ENCODE measurements at places on chromosomes 12 and 14.
A peak's percentile ranks its signal among the peaks of the same experiment; 100 is the strongest.

DNA sequence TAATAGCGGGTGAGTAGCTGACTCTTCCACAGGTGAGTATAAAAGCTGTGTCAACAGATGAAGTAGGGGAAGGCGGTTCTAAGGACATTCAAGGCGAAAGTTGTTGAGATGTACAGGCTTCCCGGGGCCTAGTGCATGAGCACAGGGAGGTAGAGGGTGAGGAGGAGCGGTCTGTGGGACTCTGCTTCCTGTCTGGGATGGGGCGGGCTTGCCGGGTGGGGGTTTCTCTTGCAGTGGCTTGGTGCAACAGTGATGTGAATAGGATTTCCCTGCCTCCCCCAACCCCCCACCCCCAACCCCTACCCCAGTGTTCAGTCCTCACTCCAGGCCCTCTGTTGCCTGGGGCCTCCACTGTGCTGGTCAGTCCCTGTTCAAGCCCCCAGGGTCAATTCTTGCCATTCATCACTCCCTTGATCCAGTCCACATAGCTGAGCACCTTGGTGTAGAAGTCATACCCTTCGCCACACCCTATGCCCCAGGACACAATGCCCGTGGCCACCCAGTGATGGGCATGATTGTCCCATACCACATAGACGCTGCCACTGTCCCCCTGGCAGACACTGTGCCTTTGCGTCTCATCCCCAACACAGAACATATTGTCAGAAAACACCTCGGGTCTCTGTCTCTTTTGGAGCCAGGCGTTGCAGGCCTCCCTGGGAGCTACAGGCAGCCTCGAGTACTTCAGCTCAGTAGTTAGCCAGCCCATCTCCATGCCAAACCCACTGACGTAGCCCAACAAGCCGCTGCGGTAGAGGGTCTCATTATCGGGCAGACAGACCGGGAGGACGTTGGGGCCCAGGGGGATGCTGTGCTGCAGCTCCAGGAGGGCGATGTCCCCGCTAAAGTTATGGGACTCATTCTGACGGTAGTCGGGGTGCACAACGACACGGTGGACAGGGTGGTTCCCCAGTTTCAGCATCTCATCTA, 4.0 kb upstream of the C1R start:
- DNase-seq: no peak

DNA sequence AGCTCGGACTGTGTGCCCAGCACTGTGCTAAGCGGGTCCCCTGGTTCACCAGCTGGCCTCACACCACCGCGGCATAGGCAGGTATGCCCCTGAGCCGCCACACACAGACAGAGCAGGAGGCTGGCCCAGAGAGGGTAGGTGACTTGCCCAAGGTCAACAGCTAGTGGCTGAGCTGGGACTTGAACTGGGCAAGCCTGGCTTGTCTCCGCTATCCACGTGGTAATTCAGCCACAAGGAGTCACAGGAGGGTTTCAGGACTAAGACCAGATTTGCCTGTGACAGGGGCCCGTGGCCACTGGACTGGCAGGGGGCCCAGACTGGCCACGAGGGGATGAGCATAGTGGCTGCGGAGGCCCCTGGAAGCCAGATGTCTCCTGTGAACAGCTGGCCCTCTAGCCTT, 47.7 kb downstream of the NCOR2 start:
- no peak for DNase-seq

DNA sequence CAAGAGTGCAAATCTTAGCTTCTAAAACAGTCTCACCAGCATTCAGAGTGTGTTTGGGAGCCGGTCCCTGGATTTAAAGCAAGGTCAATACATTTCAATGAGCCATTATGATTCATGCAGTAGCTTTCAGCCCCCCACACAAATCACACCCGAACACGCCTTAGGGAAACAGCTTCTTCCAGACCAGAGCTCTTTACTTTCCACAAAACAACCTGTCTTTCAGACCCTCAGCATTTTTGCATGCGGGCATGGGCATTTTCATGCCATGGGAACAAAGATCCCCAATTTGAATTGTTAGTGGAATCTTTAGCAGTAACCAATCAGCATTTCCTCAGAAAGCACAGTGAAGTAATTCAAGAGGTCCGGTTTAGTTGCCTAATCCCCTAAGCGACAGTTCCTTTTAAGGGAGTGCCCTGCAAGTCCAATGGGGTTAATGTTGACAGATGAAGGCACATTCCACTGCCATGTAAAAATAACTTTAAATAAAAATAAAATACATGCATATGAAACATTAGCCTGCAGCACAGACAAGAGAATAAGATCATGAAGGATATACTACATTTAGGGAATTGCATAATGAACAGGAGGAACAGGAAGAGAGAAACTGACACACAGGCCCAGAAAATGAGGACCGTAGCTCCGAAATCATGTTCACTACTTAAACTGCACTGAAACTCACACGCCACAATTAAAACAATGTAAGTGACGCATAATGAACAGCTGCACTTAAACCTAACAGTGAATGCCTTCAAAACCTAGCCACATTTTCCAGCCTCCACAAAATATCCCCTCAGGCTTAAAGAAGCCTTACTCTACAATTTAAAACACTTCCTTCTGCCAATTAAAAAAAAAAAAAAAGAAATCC, 4.0 kb downstream of the VPS37B start:
- no peak for DNase-seq

GRCh38 chr14:20679907-20680306, 4.5 kb upstream of the RNASE4 start:
- DNase-seq: no peak

GRCh38 chr14:92898566-92899131, 24.3 kb upstream of the CHGA start:
- DNase-seq: no peak

- no peak for DNase-seq
These were observed 179.6 kb upstream of the NUDT4 start for GRCh38 chr12:93198086-93198485.

DNA sequence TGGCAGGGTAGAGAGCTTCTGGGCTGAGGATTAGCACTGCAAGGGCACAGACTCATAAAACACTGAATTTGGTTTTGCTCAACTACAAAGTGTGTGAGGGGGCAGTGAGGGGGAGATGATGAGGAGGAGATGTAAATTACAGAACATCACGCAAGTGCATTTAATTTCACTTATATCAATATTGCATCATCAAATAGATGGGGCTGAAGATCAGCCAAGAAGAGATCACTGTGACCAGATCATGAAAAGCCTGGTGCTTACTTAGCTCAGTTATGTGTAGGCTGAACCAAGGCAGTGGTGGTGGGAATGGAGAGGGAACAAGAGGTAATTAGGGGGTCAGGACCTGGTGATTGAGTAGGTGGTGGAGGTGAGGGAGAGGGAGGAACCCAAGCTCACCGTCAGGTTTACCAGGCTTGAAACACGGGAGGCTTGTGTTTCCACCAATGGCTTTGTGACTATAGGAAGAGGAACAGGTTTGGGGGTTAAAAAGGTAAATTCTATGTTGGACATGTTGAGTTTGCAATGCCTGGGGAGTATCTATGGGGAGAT, 11.3 kb downstream of the FOS start:
- DNase-seq: no peak

DNA sequence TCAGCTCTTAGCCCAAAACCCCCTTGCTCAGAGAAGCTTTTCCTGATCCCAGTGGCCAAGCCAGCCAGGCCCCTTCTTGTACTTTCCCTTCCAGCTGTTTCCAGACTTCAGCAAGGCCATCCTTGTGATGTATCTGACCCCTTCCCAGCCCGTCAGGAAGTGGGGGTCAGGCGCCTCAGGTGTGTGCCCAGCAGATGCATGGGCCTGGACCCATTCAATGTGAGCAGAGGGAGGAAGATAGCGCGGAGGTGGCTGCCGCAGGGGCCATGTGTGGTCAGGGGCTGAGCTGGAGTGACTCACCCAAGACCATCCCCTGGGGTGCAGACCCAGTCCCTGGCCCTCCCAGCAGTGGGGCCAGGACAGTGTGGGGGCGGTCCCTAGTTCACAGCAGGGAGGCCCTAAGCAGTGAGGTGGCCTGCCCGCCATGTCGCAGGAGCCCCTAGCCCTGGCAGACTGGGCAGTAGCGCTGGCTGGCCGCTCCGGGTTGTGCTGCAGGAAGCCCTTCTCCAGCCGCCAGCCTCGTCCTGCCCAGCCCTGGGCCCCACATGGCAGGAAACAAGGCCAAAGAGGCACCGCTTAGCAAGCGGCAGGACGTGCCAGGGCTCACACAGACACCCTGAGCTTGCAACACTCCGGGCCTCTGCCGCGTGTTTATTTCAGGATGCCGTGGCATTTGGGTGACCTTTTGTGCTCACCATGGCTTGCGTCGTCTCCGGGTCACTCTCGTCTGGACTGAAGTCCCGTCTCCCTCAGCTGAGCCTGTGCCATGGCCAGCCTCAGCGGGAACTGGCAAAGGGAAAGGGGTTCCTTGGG, 12.0 kb downstream of the ADSS1 start:
- DNase-seq: no peak

DNA sequence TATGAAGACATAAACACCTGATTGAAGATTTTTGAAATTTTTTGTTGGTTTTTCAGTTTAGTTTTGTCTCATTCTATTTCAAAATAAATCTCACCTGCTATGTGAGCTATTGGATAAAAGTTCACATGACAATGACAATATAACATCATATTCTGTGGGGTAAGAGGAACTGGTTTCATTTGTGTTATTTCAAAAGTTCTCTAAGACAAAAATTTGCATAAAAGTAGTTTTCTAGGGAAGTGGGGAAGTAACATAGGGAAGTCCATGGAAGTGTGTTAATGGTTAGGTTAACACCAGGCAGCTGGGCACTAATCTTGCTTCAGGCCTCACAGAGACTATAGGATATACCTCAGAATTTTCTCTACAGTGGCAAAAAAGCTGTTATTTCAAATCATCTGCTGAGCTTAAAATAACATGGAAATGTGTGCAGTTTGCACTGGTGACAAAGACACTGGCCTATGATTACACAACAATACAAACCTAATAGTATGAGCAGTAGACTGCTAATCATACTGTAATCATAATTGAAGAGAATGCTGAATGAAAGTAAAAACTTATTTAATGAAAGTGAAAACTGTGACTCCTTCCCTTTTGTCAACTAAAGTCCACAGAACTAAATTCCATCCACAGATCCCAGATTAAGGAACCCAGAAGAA, 710.6 kb upstream of the TMEM132C start:
- DNase-seq: no peak

DNA sequence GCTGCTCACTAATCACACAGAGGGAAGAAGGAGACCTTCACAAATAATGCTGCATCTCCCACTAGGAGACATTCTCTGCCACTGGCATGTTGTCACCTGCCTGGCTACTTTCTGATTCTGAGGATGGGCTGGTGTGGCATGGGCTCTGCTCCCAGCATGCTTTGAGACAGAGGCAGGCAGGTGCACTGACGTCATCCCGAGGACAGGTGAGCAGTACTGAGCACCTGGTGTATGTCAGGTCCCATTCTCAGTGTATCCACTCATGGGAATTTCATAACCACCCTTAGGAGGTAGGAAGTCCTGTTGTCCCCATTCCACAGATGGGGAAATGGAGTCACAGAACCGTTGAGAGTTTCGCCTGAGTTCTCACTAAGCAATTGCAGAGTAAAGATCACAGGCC, 597.9 kb downstream of the VRK1 start:
- DNase-seq: no peak

- DNase-seq: no peak
These were observed 98.8 kb upstream of the GSC start for GRCh38 chr14:94868772-94869072.

DNA sequence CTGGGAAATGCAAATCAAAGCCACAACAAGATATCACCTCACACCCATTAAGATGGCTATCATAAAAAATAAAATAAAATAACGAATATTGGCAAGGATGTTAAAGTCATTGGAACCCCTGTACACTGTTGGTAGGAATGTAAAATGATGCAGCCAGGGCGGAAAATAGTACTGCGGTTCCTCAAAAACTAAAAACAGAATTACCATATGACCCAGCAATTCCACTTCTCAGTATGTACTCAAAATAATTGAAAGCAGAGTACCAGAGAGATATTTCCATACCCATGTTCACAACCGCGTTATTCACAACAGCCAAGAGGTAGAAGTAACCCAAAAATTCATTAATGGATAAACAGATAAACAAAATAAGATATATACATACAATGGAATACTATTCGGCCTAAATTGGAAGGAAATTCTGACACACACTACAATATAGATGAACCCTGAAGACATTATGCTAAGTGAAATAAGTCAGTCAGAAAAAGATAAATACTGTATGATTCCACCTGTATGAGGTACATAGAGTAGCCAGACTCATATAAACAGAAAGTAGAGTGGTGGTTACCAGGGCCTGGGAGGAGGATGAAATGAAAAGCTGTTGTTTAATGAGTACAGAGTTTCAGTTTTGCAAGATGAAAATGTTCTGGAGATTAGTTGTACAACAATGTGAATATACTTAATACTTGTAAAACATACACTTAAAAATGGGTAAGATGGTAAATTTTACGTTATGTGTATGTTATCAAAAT, 84.6 kb downstream of the TXNDC16 start:
- DNase-seq: peak; percentile 44

DNA sequence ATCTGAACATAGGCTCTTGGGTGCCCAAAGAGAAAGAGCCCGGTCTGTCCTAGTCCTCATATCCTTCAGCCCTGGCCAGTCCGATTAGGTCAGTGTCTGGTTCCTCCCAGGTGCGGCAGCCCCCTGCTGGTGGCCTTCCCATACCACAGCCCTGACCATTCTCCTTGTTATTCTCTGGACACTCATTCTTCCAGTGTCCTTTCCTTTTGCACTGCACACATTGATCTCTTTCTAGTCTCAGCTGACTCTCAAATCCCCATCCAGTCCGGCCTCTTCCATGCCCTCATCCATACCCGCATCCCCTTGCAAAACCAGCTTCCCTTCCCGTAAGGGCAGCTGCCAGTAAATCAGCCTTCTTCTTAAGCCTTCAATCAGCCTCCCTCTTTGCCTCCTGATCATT, 1316.3 kb downstream of the TMEM121 start:
- DNase-seq: no peak

DNA sequence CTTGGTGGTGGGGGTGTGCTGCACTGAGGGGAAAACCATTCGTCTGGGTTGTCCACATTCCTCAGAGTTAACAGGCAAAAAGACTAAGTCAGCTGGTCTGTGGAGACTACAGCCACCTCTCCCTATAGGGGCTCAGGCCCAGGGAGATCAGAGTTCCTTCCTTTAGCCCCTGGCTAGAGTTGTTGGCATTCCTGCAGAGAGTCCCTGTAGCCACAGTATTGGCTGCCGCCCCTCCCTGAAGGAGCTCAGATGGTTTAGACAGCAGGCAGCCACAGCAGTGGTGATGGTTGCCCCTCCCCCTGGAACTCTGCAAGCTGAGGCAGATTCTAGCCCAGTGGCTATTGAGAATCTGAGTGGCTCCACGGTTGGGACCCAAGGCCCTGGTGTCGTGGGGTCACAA, 1072.5 kb upstream of the ATXN7L3B start:
- DNase-seq: no peak

- no peak for DNase-seq
These were observed 9.7 kb upstream of the DYNLL1 start for GRCh38 chr12:120485961-120486881.
